ENCODE measurements at places on chromosomes 1 and 21.

DNA sequence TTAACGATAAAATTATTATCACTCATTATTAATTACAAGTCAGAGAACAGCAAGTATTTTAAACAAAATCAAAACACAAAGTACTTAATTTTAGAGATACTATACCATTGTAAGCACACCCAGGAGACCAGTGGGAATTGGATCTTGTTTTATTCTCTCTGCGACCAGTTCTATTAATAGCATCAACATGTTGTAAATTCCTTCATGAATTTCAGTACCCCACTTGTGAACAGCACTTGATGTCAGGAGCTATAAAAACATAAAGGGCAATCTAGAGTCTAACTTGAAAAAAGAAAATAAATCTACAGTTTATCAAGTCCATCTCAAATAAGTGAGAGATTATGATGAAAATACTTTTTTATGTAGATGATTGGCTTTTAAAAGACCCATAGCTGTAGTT is 42.9 kb downstream of the USP24 start:
- no peak overlapping the region for H3K4me3 ChIP-seq
- no peak overlapping the region for H3K27ac ChIP-seq
- no peaks in the 10 kb centered on the region for H3K4me1 ChIP-seq
- peaks cover 69% of the 10 kb centered on the region for H3K36me3 ChIP-seq

DNA sequence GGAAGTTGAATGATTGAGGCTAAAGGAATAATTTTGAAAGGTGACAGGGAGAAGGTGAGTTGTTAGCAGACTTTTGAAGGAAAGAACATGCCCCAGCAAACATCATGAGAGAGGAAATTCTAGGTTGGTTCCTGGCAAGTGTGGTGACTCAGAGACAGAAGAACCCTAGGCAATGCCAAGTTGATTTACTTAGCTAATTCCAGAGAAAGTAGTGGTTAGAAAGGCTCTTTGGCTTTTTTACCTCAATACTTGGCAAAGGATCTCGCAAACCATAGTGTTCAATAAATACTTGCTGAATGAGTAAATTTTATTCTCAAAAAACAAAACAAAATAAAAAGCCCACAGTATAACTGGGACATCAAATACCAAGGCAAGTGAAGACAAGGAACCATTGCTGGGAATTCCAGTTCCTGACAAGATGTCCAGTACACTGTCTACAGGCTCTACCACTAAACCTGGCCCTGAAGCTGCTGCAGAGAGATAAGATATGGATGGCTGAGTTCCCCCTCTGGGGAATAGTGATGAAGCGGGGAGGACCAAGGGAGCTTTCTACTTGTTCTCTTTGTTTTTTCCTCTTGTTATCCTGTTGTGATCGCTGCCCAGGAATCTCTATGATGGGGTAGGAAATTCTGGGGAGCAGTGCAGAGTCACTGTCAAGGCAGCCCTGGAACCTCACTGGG is 48.2 kb downstream of the IL12RB2 start:
- no peak for DNase-seq
- no peaks in the 10 kb centered on the region for H3K4me1 ChIP-seq
- H3K4me3 ChIP-seq: no peak overlapping the region
- H3K27me3 ChIP-seq: no peaks in the 10 kb centered on the region
- H3K36me3 ChIP-seq: no peaks in the 10 kb centered on the region

DNA sequence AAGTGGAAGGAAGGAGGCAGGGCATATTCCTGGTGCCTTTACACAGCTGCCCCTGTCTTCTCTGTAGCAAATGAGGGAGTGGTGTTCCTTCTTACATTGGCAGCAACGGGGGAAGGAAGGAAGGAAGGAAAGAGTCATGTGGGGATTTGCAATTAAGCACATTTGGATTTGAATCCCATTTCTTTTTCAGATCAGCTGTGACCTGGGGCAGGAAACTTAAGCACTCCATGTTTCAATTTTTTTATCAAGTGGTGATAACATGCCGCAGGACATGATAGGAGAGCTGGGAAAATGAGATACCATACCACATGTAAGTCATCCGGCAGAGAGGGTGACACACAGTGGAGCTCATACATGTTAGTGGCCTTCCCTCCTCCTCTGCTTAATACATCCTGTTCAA is 186.8 kb downstream of the APP start:
- no peak for DNase-seq
- H3K4me3 ChIP-seq: no peak overlapping the region

DNA sequence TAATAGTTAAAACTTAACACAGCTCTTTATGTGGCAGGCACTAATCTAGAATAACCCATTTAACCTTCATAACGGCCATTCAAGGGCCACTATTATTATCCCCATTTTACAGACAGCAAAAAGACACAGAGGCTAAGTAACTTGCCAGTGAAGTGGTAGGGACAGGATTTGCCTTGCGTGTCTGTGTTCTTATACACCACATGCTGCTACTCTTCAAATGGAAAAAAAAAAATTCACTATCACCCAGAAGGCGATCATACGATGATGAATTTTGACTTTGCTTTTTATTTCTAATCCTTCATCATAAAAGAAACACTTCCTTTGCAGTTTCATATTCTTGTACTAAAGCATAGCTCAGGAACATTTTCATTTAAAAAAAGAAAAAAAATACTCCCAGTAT is 65.5 kb downstream of the RERE start:
- no peak overlapping the region for H3K27ac ChIP-seq
- no peak overlapping the region for H3K4me3 ChIP-seq
- no peaks in the 10 kb centered on the region for H3K27me3 ChIP-seq
- no peaks in the 10 kb centered on the region for H3K36me3 ChIP-seq
- DNase-seq: no peak

- H3K27me3 ChIP-seq: no peaks in the 10 kb centered on the region
- no peak for DNase-seq
- H3K4me1 ChIP-seq: no peaks in the 10 kb centered on the region
- no peak overlapping the region for H3K27ac ChIP-seq
These were observed 16.1 kb downstream of the FASLG start for GRCh38 chr1:172674831-172675613.

- H3K4me3 ChIP-seq: no peak overlapping the region
- no peak for DNase-seq
- no peaks in the 10 kb centered on the region for H3K4me1 ChIP-seq
- no peak overlapping the region for H3K27ac ChIP-seq
- H3K36me3 ChIP-seq: no peaks in the 10 kb centered on the region
- no peaks in the 10 kb centered on the region for H3K27me3 ChIP-seq
These were observed 27.8 kb upstream of the STUM start for GRCh38 chr1:226520640-226521355.

DNA sequence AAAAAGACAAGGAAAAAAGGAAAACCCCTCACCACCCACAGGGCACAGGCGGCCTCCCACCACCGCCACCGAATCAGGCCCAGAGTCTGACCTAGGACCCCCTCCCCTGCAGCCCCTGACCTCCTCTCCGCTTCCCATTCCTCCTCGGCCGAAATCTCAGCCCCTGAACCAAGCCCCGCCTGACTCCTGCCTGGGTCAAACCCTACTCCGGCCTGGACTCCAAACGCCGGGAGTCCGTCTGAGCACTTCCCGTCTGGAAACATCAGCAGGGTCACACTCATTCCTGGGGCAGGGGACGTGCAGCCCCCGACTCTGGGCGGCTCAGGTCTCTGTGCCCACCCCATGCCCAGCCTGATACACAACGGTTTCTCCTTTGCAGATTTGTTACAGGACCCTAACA is 26.4 kb upstream of the SUMO3 start:
- H3K4me1 ChIP-seq: peaks cover 13% of the 10 kb centered on the region
- no peak for DNase-seq
- H3K4me3 ChIP-seq: no peak overlapping the region

DNA sequence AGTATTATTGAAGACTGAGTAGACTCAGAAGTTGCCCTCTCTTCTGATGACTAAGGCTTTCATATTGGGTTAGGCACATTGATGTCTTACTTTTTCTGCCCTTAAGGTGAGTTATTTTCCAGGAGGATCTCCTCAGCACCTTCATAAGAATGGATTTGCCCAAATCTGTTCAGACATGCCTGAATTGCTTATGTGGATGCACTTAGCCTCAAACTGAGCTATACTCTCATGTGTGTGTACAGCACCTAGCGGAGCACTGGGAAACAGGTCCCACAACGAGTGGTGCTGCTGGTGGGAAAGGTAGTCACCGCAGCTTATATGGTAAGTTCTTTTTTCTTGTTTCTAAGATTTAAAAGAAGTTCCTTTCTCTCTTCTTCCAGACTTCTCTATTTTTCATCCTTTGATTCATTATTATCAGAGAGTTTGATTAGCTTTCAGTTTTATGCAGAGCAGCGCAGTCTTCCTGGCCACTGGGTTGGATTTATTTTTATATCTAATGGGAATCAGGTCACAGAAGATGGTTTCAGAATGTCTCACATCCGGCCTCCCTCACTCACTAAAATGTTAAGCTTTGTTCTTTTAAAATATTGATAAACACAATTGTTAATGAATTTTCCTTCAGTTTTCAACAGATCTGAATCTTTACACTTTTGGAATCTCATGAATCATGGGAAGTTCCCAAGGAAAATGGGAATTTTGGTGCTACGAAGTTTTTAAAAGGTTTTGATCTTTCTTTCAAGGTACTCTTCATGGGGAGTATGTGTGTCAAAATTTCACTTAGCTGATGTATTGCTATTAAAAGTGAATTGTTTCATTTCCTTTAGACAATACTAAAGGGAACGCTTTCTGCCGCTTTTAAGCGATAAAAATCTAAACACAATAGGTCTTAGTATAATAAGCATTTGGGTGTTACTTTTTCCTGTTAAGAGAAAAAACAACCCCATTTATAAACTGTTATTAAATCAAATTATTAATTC is 58.5 kb downstream of the EXTL2 start:
- H3K4me3 ChIP-seq: no peak overlapping the region
- no peak for DNase-seq
- no peaks in the 10 kb centered on the region for H3K4me1 ChIP-seq
- no peaks in the 10 kb centered on the region for H3K36me3 ChIP-seq

DNA sequence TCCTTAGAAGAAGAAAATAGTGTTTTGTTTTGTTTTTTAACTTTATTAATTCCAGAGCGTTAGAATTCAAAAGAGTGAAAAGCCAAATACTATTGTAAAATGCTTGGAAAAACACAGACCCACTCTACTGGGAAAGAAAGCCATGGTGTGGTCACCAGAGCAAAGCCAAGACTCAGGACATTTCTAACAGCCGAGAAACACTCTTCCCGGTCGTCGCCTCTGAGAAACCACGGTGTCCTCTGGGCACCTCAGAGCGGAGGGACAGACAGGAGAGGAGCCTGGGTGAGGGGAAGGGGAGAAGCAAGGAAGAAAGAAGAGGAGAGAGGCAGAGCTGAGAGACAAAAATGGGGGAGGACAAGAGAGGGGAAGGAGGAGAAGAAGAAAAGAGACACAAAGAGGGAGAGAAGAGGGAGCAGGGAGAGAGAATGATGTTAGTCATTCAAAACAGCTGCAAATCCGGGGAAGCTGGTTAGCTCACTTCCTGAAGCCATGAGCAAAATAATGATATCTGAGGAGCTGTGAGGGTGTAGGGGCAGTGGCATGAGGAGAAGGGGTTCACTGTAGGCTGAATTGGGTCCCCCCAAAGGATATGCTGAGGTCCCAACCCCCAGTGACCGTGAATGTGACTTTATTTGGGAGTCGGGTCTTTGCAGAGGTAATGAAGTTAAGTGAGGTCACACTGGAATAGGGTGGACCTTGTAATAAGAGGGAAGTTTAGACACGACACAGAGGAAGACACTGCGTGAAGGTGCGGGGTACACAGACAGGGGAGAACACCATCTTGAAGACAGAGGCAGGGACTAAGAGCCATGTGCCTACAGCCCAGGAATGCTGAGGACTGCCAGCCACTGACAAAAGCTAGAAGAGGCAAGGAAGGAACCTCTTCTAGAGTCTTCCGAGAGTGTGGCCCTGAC is 58.2 kb upstream of the DMRTB1 start:
- H3K27me3 ChIP-seq: no peaks in the 10 kb centered on the region
- no peak overlapping the region for H3K27ac ChIP-seq
- no peaks in the 10 kb centered on the region for H3K4me1 ChIP-seq
- no peak for DNase-seq
- H3K4me3 ChIP-seq: no peak overlapping the region
